ENCODE measurements at places on chromosomes 4 and X. TPM values are rescaled to one million over a fixed set of nuclear protein-coding genes. Genes with fewer than 3 reads are reported as not detected.

- H3K4me3 ChIP-seq, result no peak overlapping the region
- DNase-seq, result no peak
- no peak overlapping the region for H3K27ac ChIP-seq
- no peaks in the 10 kb centered on the region for H3K36me3 ChIP-seq
These were observed 12.8 kb downstream of the GYG2 start for GRCh38 chrX:2841537-2841936.

- no peaks in the 10 kb centered on the region for H3K27me3 ChIP-seq
- DNase-seq, result no peak
- no peak overlapping the region for H3K4me3 ChIP-seq
These were observed 70.2 kb downstream of the ADRA2C start for GRCh38 chr4:3836406-3836755.

- H3K4me1 ChIP-seq, result no peaks in the 10 kb centered on the region
- no peaks in the 10 kb centered on the region for H3K36me3 ChIP-seq
- H3K4me3 ChIP-seq, result no peak overlapping the region
- DNase-seq, result no peak
- no peaks in the 10 kb centered on the region for H3K27me3 ChIP-seq
These were observed 8.7 kb upstream of the PDHA2 start for GRCh38 chr4:95831166-95831565.

DNA sequence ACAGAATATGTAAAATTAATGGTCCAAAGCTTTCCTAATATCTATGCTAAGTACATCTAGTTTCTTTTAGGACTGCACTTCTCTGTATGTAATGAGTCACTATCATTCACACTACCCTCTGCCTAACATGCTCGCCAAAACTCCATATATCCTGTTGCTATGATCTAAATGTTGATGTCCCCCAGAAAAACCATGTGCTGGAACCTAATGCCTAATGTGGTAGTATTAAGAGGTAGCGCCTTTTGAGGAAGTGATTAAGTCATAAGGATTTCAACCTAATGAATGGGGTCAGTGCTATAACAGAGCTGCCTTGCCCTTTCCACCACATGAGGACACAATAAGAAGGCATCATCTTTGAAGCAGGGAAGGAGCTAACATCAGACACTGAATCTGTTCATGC, 34.9 kb upstream of the NFKB1 start:
- no peaks in the 10 kb centered on the region for H3K4me1 ChIP-seq
- H3K27me3 ChIP-seq, result no peaks in the 10 kb centered on the region
- no peak overlapping the region for H3K4me3 ChIP-seq
- no peak overlapping the region for H3K27ac ChIP-seq

DNA sequence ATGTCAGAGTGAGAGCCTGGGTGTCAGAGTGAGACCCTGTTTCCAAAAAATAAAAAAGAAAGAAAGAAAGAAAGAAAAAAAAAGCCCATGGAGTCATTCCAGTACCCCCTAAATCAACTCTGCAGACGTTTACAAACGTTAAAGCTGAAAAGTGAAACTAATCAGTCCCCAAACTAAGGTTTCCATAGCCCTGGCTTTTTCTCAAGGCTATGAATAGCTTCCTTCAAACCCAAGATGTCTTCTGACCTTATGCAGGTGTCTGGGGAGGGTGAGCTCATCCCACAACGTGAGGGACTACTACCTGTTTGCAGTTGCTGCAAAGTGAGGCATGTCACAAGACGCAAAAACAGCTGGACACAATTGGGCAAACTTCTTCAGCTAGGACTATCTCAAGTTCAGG, 144.0 kb downstream of the SH3KBP1 start:
- no peaks in the 10 kb centered on the region for H3K4me1 ChIP-seq
- no peak overlapping the region for H3K4me3 ChIP-seq
- no peaks in the 10 kb centered on the region for H3K36me3 ChIP-seq
- DNase-seq, result no peak
- H3K27ac ChIP-seq, result no peak overlapping the region
- H3K27me3 ChIP-seq, result no peaks in the 10 kb centered on the region

DNA sequence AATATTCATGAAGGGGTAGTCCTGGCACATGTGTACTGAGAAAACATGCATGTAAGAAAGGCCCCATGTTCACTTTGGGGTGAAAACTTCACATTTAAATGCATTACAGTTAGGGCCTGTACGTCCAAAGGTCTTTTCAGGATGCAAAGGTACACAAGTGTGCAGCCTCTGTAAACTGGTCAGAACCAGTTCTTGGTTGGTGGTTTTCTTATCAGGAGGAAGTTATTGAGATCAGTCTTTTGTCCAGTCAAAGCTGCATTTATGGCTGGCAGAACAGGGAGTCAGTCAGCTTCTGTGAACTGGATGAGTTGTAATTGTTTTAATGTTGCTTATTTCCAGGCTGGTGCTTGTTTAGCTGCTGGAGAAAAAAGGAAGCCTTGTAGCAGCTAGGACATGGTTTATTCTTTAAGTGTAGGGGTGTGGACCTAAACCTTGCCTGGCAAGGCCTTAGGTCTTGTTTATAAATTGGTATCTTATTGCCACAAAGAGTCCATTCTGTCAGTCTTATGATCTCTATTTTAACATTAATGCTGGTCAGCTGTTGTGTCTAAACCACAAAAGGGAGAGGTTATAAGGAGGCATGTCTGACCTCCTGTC, 1906.6 kb upstream of the TENM3 start:
- H3K4me3 ChIP-seq, result no peak overlapping the region
- DNase-seq, result no peak
- no peak overlapping the region for H3K27ac ChIP-seq
- H3K27me3 ChIP-seq, result no peaks in the 10 kb centered on the region

GRCh38 chr4:26239801-26240200, 81.0 kb upstream of the RBPJ start:
- H3K4me3 ChIP-seq, result no peak overlapping the region
- no peak for DNase-seq
- no peak overlapping the region for H3K27ac ChIP-seq
- no peaks in the 10 kb centered on the region for H3K27me3 ChIP-seq
- H3K4me1 ChIP-seq, result no peaks in the 10 kb centered on the region

DNA sequence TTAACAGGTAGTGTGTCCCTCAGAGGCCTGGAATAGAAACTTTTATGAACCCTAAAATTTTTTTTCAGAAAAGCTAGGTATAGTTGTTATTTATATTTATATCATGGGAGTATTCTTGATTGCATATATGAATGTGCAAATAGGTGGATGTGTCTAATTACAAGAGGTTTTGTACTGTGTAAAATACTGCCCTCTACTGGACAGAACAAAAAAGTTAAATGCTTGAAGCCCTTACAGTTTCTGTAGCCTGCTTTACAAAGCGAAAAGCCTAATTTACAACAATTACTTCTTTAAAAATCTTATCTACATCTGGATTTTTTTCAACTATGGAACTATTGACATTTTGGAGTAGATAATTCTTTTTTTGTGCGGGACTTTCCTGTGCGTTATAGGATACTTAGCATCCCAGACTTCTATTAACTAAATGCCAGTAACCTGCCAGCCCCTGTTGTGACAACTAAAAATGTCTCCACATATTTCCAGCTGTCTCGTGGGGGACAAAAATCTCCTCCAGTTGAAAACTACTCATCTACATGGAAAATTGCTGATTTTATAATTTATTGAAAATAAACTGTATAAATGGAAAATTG, 35.1 kb downstream of the ENPEP start:
- no peak for DNase-seq
- H3K36me3 ChIP-seq, result no peaks in the 10 kb centered on the region
- no peaks in the 10 kb centered on the region for H3K4me1 ChIP-seq
- no peak overlapping the region for H3K27ac ChIP-seq
- no peaks in the 10 kb centered on the region for H3K27me3 ChIP-seq

- H3K36me3 ChIP-seq, result no peaks in the 10 kb centered on the region
- no peaks in the 10 kb centered on the region for H3K4me1 ChIP-seq
- no peak overlapping the region for H3K27ac ChIP-seq
- H3K27me3 ChIP-seq, result no peaks in the 10 kb centered on the region
These were observed 321.3 kb downstream of the PTTG2 start for GRCh38 chr4:38281371-38282071.

DNA sequence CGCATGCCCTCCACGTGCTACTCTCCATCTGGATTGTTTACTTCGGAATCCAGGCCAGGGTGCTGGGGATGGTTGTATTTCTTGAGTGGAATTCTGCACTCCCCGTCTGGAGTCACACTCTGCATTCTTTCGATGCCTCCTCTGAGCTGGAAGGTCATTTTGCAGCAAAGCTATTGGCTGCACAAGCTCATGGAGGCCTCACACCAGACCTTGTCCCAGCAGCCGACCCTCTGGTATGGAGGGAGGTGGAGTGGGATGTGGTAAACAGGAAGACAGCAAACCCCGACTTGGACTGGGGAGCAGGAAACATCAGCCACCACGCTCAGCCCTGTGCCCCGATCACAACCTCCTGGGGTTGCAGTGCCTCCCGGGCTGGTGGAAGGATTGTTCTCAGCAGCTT, 225.3 kb upstream of the LNX1 start:
- H3K27ac ChIP-seq, result no peak overlapping the region
- H3K36me3 ChIP-seq, result no peaks in the 10 kb centered on the region
- DNase-seq, result no peak
- no peaks in the 10 kb centered on the region for H3K4me1 ChIP-seq
- no peaks in the 10 kb centered on the region for H3K27me3 ChIP-seq
- no peak overlapping the region for H3K4me3 ChIP-seq

- H3K27ac ChIP-seq, result no peak overlapping the region
- H3K4me3 ChIP-seq, result no peak overlapping the region
- DNase-seq, result no peak
- no peaks in the 10 kb centered on the region for H3K36me3 ChIP-seq
- H3K27me3 ChIP-seq, result no peaks in the 10 kb centered on the region
- H3K4me1 ChIP-seq, result no peaks in the 10 kb centered on the region
These were observed 53.3 kb downstream of the SLC4A4 start for GRCh38 chr4:71392109-71392508.

DNA sequence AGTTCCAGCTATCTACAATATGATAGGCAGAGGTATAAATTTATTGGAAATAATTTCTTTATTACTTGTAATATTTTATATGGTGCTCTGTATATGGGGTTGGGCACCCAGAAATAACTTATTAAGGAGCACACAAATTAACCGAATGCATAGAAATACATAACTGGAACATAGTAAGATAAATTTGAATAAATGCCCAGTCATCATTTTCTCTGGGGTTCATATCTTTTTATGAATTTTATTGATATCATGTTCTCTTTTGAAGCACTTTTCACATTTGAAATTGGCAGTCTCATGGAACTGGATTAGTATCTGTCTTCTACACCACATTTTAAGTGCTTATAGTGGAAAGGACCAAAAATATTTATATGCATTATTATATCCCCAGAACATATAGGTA, 122.0 kb downstream of the PCDH7 start:
- H3K27ac ChIP-seq, result no peak overlapping the region
- no peaks in the 10 kb centered on the region for H3K4me1 ChIP-seq
- no peak overlapping the region for H3K4me3 ChIP-seq
- peaks cover 4% of the 10 kb centered on the region for H3K27me3 ChIP-seq

GRCh38 chr4:26088433-26088928, 174.5 kb downstream of the SMIM20 start:
- H3K27me3 ChIP-seq, result no peaks in the 10 kb centered on the region
- no peak overlapping the region for H3K27ac ChIP-seq
- no peaks in the 10 kb centered on the region for H3K4me1 ChIP-seq
- H3K36me3 ChIP-seq, result no peaks in the 10 kb centered on the region

DNA sequence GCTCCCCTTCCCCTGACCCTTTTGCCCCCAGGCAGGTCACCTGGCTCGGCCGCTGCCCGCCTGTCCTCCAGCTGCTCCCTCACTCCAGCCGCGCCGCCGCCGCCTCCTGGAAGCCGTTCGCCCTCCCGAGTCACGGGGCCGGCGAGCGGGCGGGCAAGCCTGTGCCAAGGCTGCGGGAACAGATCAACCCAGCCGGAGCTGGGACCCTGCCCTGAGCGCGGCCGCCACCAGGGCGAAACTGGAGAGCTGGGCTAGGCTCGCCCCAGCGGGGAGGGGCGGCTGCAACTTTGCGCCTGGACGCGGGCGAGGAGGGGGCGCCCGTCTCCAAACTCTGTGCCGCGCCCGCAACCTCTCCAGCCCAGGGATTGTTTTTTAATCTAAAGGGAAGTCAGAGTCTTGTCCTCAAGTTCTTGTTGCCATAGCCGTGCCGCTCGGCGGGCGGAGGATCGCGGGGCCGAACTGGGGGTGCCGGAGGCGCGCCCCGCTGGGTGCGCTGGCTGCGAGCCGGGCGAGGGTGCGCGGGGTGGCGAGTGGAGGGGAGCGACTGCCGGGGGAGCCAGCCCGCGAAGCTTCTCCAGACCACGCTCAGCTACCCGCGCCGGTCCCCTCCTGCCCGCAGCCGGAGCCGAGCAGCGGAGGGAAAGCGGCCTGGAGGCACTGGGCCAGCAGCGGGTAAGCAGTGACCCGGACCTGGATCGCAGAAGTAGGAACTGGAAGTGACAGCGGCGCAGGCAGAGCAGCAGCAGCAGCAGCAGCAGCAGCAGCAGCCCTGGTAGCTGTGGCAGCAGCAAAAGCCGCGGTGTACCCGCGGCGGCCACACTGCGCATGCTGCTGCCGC, 13.4 kb downstream of the ARHGEF6 start:
- H3K36me3 ChIP-seq, result no peaks in the 10 kb centered on the region
- peak; percentile 53 for DNase-seq
- no peaks in the 10 kb centered on the region for H3K4me1 ChIP-seq

DNA sequence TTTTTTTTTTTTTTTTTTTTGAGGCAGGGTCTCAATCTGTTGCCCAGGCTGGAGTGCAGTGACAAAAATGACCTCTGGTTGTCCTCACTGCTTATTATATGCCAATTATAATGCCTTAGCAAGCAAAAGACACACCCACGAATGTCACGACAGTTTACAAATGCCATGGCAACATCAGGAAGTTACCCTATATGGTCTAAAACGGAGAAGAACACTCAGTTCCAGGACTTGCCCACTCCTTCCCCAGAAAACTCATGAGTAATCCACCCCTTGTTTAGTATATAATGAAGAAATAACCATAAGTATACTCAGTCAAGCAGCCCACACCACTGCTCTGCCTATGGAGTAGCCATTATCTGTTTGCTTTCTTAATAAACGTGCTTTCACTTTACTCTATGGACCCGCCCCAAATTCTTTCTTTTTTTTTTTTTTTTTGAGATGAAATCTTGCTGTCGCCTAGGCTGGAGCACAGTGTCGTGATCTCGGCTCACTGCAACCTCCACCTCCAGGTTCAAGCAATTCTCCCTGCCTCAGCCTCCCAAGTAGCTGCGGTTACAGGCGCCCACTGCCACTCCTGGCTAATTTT, 106.2 kb downstream of the SMIM20 start:
- no peak overlapping the region for H3K4me3 ChIP-seq
- peak overlapping the region; percentile 4 for H3K27ac ChIP-seq
- DNase-seq, result no peak
- H3K36me3 ChIP-seq, result no peaks in the 10 kb centered on the region
- peaks cover 11% of the 10 kb centered on the region for H3K4me1 ChIP-seq

SLIT2 gene
- 0.68 TPM for polyA plus RNA-seq

ADH7 gene
- not detected for polyA plus RNA-seq

Measured in pancreas (tissue), 10 donors.